Osteoblast (primary cell): ENCODE measurements at places on chromosomes 7 and 10. TPM values are rescaled to one million over a fixed set of nuclear protein-coding genes. Genes with fewer than 3 reads are reported as not detected.
A peak's percentile ranks its signal among the peaks of the same experiment; 100 is the strongest.

- DNase-seq, result peak; percentile 15
Observed at GRCh38 chr10:18005781-18006456, 54.2 kb downstream of the SLC39A12 start.

DNA sequence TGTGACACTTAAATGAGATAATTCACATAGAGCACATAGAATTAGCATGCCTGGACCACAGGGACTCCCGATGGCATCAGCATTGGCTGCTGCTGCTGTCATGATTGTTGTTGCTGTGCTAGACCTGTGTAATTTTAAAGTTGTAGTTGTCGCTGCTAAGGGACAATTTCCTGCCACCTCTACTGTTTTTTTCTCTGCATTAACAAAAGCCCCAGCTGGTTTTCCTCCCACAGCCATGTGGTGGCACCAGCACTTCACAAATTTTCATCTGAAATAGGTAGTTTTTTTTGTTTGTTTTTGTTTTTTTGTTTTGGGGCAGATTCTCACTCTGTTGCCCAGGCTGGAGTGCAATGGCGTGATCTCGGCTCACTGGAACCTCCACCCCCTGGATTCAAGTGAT, 25.4 kb upstream of the PRXL2A start:
- DNase-seq, result no peak

DNA sequence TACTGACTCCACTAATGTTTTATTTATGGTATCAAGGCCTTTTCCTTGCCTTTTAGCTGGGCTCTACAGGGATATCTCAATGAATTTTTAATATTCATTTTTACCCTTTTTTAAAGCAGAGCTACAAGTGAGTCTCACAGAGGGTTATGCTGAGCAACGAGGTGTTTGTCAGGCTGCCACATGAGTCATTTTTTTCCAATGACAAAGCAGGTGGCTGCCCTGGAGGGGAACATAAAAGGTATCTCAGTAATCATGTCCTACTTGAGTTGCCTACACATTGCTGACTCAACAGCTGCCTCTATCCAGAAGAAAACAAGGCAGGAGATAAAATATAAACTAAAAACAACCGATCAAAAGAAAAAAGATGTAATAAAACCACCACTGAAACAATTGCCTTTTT, 1004.9 kb upstream of the POT1 start:
- DNase-seq, result no peak

DNA sequence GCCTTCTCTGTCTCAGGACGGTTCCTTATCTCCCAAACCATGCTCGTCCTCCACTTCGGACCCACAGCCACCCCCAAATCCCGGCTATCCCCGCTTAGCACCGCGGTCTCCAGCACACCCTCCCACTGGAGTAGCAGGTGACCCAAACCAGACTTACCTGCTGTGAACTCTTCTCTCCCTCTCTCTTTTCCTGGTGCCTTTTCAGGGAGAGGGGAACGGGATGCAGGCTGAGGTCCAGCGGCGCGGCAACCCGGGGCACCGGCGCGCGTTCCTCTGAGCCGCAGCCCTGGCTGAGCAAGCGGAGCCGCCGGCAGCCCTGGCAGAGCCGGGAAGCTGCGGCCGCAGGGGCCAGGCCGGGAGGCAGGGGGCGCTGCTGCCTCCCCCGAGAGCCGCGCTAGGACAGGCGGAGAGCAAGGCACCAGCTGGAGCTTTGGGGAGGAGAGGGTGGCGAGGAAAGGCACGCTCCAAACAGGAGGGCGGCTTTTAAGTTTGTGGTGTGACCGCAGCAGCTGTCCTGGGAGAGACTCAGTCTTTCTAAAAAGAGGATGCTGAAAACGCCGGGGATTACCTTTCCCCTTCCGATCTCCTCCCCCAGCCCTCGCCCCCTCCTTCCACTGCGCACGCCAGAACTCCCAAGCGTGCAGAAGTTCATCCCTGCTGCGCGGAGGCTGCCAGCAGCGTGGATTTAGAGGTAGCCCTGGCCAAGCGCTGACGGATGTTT, at the start of gene SEMA3D:
SEMA3D (minus strand) TSS at position 536 of the 721 bp plus-strand sequence. CDS start 65,165 bp downstream, outside the sequence.
- DNase-seq, result peak; percentile 93

DNA sequence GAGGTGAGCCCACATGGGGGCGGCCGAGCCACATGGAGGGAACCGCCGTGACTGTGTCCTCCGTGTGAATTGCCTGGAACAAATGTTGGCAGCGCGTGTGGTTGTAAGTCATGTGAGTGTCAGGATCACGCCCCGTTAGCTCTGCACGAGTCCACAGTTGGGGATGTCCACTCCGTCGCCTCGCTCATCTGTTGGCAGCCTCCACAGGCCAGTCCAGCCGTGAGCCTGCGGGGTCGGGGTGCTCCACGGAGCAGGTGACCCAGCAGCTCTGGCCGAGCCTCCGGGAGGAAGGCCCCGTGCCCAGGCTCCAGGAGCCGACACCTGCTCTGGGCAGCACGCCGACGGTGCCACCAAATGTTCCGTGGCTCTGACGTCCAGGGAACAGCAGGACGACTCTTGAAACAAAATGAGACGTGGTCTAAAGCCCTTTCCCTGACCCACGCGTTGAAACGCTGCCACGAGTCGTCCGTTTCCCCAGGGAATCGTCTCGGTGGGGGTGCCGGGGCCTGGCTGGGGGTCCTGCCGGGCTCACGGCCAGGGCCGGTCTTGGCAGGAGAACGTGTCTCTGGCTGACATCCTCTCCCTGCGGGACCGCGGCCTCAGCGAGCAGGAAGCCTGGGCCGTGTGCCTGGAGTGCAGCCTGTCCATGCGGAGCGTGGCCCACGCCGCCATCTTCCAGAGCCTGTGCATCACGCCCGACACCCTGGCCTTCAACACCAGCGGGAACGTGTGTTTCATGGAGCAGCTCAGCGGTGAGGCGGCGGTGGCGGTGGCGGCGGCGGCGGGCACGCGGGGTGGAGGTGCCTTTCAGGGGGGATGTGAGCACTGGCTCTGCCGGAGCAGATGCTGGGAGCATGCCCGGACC, 7.0 kb downstream of the KNDC1 start:
- DNase-seq, result peak; percentile 80

- DNase-seq, result peak; percentile 66
Observed at GRCh38 chr7:138001529-138002095, at the start of gene CREB3L2. TSS of gene CREB3L2 (minus strand) at chr7:138002086. CDS start at chr7:138001705, 381 bp downstream.

CACUL1 gene
- total RNA-seq, result 32.6 and 39.2 TPM in 2 replicates

LIPM gene
- total RNA-seq, result not detected in 2 replicates

SLC39A12 gene
- total RNA-seq, result not detected in 2 replicates
